ENCODE measurements at places on chromosomes 12 and 14.

DNA sequence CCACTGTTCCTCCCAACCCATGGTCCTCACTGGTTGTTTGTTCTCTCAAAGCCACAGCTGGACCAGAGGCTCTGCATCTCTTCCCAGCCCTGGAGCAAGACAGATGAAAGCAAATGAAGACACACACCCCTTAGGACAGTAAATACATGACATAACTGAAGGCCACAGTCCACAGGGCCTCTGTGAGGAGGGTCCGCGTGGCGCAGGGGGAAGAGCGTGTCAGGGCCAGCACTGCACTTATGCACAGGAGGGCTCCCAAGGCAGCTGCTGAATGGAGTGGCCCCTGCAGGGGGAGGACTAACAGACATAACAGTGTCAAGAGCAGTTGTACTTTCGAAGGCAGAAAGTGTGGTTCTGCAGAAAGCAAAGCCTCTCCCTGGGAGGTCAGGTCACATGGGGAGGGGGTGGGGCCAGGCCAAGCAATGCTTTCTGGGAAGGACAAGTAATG is 79.9 kb downstream of the CHGA start:
- DNase-seq: no peak

DNA sequence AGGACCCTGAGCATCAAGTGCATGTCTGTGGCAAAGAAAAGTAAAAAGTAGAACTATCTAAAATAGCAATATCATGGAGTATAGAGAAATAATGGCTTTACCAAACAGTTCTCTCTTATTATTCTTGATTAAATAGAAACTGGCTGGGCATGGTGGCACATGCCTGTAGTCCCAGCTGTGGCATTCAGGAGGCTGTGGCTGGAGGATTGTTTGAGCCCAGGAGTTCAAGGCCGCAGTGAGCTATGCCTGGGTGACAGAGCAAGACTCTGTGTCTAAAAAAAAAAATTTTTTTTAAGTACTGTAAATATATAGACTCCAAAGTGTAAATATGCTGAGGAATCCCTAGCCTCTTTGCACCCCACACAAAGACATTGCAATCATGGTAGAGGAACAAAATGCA is 121.9 kb downstream of the KITLG start:
- DNase-seq: no peak

- DNase-seq: no peak
These were observed 48.0 kb upstream of the LHX5 start for GRCh38 chr12:113519464-113520307.

- no peak for DNase-seq
These were observed 315.6 kb upstream of the ATP2B1 start for GRCh38 chr12:90024262-90024661.

- DNase-seq: peak; percentile 69
These were observed 81.0 kb downstream of the RPS29 start for GRCh38 chr14:49505041-49505766.

DNA sequence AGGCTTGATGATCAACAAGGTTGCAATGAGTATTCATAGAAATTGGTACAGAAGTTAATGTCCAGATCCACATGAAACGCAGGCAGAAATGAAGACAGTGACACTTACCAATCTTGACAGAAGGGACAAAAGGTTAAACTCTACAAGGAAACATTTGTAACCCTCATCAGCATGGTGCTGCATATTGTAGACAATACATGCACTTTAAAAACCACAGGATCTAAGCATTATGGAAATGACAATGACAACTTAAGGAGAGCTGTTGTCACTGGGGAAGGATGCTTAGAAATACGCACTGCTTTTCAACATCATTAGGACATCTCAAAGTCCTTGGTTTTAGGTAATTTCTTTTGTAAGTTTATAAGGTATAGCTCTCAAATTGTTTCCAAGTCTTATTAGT is 130.6 kb downstream of the ATP23 start:
- no peak for DNase-seq

GRCh38 chr12:51938726-51939125 is 12.8 kb upstream of the ACVR1B start:
- no peak for DNase-seq

GRCh38 chr14:90612801-90613200 is 203.4 kb downstream of the TTC7B start:
- DNase-seq: no peak

DNA sequence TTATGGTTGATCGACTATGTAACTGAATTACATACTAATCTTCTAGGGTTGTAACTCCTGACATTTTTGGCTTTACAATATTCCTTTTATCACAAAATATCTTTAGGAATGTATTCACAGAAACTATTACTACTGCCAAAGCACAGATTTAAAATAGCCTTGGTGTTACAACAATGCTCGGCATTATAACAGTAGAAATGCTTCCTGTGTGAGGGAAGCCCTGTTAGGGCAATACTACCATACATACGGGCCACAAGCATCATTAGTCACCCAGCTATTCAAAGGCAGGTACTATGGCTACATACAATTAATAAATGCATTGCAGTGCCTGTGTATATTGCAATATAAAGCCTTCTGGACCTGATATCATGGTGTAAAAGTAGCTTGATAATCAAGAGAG is 517.8 kb downstream of the C12orf50 start:
- no peak for DNase-seq

DNA sequence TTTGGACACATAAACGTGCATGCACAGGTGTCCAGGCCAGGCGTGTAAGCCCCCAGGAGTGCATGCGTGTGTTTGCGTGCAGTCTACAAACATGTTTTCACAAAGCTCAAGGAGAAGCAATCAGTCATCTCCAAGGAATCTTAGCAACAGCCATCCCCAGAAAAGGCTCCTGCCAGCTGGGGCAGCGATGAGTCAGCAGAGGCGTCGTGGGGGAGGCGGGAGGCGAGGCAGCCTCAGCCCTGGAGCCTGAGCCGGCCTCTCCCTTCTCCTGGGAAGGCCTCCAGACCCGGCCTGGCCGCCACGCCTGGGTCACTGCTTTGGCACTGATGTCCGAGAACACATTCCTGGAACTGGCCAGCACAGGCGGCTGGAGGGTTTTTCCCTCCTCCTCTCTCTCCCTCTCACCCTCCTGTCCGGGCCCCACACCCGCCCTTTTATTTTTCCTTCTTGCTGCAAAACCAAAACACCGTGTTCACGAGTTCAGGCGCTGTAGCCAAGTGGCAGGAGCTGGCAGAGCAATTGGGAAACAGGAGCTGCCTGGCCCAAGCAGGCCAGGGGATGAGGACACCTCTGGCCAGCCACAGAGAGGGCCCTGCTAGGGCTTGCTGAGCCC is 92.7 kb downstream of the LRRC74A start:
- DNase-seq: peak; percentile 96

DNA sequence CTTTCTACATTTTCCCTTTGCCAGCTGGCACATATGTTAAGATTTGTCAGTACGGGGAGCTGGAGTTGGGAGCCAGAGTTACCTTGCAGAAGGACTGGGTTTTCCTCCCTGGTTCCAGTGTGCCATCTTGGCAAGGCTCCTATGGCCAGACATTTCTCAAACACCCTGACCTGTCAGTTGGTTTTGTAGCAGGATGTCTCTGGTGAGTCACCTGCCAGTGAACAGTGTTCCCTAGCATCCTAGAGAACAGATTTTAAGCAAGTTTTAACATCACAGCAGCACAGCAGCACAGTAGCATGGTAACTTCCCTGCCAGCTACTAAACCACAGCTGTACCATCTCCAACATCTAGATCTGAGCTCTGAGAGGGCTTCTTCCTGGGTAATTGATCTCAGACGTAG is 26.2 kb upstream of the KTN1 start:
- no peak for DNase-seq

DNA sequence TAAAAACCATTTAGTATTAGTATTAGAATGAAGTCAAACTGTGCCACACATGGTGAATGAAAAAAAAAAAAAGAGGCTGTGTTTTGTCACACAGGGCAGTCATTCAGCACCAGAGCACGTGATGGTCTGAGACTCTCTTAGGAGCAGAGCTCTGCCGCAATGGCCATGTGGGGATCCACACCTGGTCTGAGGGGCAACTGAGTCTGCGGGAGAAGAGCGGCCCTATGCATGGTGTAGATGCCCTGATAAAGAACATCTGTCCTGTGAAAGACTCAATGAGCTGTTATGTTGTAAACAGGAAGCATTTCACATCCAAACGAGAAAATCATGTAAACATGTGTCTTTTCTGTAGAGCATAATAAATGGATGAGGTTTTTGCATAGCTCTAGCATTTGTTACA is 12.2 kb upstream of the BDKRB1 start:
- DNase-seq: no peak
